ENCODE measurements at places on chromosomes 7 and 10.

GRCh38 chr10:85527616-85528317 is 838.8 kb downstream of the GRID1 start:
- no peak for DNase-seq

- DNase-seq = no peak
Observed at GRCh38 chr10:118710487-118710886, 44.3 kb downstream of the CACUL1 start.

GRCh38 chr7:143846692-143847091 is 55.3 kb downstream of the TCAF1 start:
- no peak for DNase-seq

DNA sequence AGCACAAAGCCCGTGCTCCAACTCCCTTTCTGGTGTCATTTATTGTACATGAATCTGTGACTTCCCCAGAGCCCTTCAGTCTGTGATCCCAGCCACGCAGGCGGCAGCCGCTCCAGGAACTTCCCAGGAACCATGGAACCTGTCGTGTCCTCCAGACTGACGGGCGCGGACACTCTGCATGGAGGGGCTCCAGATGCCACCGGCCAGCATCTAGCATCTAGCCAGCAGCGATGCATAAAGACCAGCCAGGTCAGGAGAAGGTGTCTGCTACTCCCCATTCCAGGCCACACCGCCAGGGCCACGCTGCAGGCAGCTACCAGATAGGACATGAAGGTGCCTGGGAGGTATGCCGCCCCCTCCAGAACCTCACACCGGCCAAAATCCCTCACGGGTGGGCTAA is 77.4 kb downstream of the PRKAG2 start:
- no peak for DNase-seq

DNA sequence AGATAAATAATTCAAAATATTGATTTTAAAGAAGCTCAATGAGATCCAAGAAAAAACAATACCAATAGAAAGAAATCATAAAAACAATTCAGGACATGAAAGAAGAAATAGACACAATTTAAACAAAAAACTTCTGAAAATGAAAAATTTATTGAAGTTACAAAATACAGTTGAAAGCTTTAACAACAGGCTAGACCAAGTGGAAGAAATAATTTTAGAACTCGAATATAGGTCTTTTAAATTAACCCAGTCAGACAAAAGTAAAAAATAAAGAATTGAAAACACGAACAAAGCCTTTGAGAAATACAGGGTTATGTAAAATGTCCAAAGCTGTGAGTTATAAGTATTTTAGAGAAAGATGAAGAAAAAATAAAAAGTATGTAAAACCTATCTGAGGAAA is 152.4 kb upstream of the SMIM30 start:
- no peak for DNase-seq

DNA sequence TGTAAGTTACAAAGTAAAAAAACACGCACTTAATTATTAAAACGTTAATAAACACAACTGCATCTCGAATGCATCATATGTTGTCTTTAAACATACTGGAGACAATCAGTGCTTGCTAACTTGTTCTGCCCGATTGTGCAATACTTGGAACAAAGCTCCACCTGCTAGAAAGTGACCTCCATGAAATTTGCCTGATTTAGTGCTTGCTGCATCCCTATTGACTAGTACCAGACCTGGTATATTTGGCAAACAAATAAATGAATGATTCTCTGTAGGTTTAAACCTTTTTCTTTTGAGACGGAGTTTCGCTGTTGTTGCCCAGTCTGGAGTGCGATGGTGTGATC is 6.2 kb downstream of the BZW2 start:
- no peak for DNase-seq

GRCh38 chr7:137476937-137477336 is 133.4 kb upstream of the PTN start:
- no peak for DNase-seq

DNA sequence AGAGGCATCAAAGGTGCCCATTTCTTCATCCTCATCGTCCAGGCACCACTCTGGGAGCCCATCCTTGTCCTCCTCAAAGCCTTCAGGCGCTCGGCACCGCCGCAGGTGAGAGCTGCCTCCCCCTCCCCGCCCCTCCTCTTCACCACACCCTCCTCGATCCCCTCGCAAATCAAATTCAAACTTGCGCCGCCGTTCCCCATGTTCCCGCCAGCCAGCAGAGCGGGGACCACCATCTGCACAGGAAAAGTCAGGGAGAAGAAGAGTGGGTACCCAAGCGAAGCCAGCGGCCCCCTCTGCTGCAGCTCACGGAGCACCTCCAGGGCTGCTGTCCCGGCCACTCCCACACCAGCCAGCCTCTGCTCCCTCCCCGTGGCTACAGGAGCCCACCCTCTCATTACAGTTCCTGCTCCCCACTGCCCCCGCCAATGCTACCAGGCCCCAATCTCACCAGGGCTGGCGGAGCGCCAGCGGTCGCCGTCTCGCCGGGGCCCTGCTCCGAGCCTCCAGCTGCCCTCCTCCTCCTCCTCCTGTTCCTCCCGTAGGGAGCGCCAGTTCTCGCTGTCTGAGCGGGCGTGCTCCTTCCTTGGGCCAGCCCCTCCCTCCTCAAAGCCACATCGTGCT is 7.7 kb downstream of the GIGYF1 start:
- no peak for DNase-seq

- no peak for DNase-seq
Observed at GRCh38 chr7:41685684-41686083, 17.2 kb downstream of the INHBA start.

DNA sequence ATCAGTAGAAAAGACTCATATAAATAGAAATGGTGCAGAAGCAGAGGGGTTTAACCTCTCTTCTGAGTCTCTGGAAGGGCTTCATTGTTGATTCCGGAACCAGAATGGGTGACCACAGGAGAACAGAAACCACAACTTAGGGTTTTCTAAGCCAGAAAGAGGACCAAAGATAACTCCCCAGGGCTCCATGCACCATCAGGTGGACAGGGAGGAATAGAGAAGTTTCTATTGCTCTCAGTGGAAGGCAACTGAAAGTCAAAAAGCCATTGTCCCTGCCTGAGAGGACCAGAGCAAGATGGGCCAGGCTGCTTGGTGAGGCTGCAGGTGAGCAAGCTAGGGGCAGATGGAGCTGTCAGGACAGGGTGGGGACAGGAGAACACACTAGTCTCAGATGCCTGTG is 14.6 kb upstream of the NPS start:
- DNase-seq = no peak

DNA sequence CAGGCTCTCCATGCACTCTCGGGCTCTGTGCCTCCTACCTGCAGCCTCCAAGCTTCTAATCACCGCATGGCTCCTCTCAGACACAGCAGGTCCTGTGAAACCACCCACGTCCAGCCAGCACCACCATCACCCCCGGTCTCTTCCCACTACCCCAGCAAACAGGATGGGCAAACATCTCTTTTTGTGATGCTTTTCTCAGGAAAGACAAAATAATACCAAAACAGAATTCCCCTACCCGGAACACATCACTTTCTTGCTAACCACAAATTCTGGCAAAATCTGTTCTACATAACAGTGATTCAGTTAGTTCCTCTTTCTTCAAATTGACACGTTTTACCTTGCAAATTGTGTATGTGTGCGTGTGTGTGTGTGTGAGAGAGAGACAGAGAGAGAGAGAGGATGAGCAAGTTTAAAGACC is 6.5 kb downstream of the SNX8 start:
- no peak for DNase-seq

DNA sequence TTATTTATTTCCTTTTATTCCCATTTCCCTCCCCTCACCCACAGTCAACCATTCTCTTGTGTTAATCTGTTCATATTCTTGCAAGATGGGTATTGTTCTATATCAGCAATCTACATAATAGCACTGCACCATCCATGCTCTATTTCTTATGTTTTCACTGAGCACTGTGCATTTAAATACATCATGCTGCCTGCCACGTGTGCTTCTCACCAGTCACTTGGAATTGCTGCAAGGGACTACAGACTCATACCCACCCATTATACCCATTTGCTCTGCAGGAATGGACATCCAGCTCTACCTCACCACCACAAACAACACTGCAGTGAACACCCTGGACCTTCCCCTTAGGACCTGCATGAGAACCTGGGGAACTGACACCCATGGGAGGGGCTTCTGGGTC is 20.8 kb downstream of the DLG5 start:
- DNase-seq = no peak

DNA sequence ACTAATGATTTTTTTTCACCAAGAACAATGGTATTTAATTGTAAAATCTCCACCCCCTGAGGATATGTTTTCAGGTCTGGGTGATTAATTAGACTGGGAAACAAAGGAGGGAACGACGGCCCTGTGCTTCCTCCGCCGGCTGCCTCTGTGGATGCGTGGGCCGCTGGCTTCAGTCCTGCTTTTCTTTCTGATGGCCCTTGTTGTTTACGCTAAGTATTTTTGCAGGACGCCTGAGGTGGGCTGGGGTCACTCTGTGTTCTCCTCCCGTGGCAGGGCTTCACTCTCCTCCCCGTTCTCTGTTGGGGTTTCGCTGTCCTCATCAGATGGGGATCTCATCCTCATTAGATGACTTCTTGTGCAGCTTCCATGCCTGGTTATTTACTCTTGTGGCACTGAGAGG is 5.2 kb upstream of the ACBD5 start:
- DNase-seq = no peak

GRCh38 chr7:140653319-140654108 is 12.9 kb upstream of the DENND2A start:
- DNase-seq = no peak

GRCh38 chr7:100901921-100902332 is 6.2 kb upstream of the ACHE start:
- DNase-seq = no peak

- DNase-seq = no peak
Observed at GRCh38 chr10:34374356-34375045, 440.6 kb downstream of the PARD3 start.

- no peak for DNase-seq
Observed at GRCh38 chr10:56090914-56091540, 270.0 kb downstream of the ZWINT start.

- DNase-seq = peak; percentile 74
Observed at GRCh38 chr10:30529373-30529998, 95.5 kb downstream of the MAP3K8 start.

DNA sequence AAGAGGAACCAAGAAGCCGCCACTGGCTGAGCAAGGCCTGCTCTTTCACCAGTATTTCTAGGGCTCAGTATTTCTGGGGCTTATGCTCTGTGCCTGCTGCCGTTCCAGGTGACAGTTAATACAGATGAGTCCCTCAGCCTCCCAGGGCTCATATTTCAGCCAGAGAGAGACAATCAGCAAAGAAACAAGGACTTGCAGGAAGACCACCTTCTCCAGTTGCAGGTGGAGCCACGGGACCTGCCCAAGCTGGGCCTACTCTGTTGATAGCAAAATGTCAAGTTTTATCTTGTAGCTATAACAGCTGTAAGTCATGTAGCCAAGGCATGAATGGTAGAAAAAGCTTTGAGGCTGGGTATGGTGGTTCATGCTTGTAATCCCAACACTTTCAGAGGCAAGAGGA is 42.7 kb downstream of the NPTX2 start:
- no peak for DNase-seq

DNA sequence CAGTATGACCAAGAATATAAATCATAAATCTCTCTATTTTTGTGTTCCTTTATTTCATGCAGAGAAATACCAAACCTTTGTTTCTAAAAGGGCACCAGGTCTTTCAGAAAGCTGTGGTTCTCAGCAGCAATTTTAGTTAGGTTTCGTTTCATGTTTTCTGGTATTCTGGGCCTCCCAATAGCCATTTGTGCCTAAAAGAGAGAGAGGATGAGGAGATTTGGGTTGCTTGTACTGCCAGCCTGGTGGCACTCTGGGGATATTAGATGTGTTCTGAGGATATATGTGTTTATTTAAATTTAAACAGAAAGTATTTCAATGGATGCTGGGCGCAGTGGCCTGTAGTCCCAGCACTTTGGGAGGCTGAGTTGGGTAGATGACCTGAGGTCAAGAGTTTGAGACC is 471.7 kb downstream of the AUTS2 start:
- no peak for DNase-seq

DNA sequence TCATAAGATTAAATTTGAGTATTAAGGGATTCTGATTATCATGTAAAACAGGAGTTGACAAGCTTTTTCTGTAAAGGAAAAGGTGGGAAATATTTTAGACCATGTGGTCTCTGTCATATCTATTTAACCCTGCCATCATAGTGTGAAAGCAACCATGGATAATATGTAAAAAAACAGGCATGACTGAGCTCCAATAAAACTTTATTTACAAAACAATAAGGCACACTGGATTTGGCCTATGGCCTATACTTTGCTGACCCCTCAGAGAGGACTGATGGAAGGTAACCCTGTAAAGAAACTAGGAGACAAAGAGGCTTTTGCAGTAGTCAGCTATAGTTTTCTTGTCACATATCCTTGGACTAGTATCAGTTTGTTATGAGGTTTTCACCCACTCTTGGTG is 130.5 kb upstream of the CDK13 start:
- no peak for DNase-seq

GRCh38 chr10:19347621-19348020 is 299.0 kb downstream of the MALRD1 start:
- no peak for DNase-seq

DNA sequence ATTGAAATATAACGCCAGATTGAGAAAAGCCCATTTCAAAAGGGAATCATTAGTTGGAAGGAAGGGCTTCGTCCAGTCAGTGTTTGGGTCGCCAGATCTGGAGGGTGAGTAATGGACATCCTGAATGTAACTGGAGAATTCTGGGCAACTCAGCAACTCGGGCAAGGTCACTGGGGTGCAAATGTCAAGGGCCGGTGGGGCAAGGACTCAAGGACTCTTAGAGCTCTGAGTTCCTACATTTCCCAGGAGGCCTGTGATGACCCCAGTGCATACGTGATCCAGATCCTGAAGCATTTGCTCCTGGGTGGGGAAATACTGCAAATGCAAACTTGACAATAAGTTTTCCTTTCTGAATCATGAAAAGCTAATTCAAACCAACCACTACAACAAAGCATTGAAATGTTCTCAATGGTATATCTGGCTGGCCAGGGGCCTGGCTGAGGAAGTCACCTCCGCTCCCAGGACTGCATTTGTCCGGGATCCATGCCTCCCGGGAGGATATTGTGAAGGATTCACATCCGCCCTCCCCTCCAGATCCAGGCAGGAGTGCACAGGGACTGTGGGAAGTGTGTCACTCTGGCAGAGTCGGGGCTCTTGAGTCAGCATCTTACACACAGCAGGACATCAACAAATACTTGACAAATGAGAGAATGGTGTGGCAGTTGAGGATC is 164.0 kb downstream of the FANK1 start:
- DNase-seq = no peak
